CD4-positive, alpha-beta T cell (primary cell): ENCODE measurements at places on chromosomes 12 and 14. TPM values are rescaled to one million over a fixed set of nuclear protein-coding genes. Genes with fewer than 3 reads are reported as not detected.

Gene PKP2
- total RNA-seq = 0.31 TPM

Gene GPR137C
- total RNA-seq = 0.08 TPM

Gene SOAT2
- 0.49 TPM for total RNA-seq

Gene P2RX2
- total RNA-seq = not detected

GRCh38 chr12:24996102-24996797 is 47.3 kb upstream of the BCAT1 start:
- no peaks in the 10 kb centered on the region for H3K27me3 ChIP-seq
- no peak for DNase-seq
- H3K27ac ChIP-seq = no peak overlapping the region
- H3K36me3 ChIP-seq = no peaks in the 10 kb centered on the region
- no peaks in the 10 kb centered on the region for H3K4me1 ChIP-seq

Gene ITGA7
- total RNA-seq = 1.2 TPM

Gene GLT8D2
- not detected for total RNA-seq

- H3K36me3 ChIP-seq = peaks cover 46% of the 10 kb centered on the region
- no peak overlapping the region for H3K4me3 ChIP-seq
- H3K27ac ChIP-seq = no peak overlapping the region
- no peak for DNase-seq
- H3K4me1 ChIP-seq = peaks cover 17% of the 10 kb centered on the region
Observed at GRCh38 chr12:9751204-9752144, 9.2 kb downstream of the CD69 start.

GRCh38 chr12:22577667-22578066 is 33.3 kb upstream of the C2CD5 start:
- H3K27me3 ChIP-seq = no peaks in the 10 kb centered on the region
- no peak for DNase-seq
- no peaks in the 10 kb centered on the region for H3K4me1 ChIP-seq
- no peak overlapping the region for H3K4me3 ChIP-seq
- no peaks in the 10 kb centered on the region for H3K36me3 ChIP-seq

- no peaks in the 10 kb centered on the region for H3K36me3 ChIP-seq
- DNase-seq = no peak
- no peaks in the 10 kb centered on the region for H3K27me3 ChIP-seq
- H3K27ac ChIP-seq = no peak overlapping the region
- H3K4me1 ChIP-seq = peaks cover 8% of the 10 kb centered on the region
- no peak overlapping the region for H3K4me3 ChIP-seq
Observed at GRCh38 chr12:7751394-7751793, 4.2 kb upstream of the CLEC4C start.

DNA sequence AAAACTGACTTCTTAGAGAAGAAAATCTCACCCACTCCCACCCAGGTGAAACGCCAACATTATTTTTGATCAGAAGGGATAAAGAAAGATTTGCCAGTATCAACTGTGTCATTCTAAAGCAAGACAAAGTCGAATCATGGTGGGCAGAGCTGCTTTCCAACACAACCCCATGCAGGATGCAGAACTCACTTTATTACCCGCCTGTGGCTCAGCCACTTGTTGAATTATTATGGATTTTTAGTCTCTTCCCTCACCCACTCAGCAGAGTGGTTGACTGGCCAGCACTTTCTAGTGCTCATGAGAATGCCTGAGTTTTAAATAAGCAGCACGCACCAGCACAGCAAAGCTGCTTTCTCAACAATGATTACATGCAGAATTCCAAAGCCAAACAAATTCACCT is 32.1 kb downstream of the CRACR2A start:
- peaks cover 35% of the 10 kb centered on the region for H3K36me3 ChIP-seq
- no peak overlapping the region for H3K27ac ChIP-seq
- DNase-seq = no peak
- H3K4me1 ChIP-seq = no peaks in the 10 kb centered on the region

DNA sequence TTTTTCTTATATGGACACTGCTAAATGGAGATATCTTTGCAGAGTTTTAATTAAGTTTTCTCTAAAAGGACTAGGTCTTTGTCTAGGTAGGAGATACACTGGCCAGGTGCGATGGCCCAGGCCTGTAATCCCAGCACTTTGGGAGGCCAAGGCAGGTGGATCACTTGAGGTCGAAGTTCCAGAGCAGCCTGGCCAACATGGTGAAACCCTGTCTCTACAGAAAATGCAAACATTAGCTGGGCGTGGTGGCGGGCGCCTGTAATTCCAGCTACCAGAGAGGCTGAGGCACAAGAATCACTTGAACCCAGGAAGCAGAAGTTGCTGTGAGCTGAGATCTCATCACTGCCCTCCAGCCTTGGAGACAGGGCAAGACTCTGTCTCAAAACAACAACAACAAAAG is 17.1 kb upstream of the CERS5 start:
- H3K36me3 ChIP-seq = peaks cover 28% of the 10 kb centered on the region
- H3K27ac ChIP-seq = no peak overlapping the region
- H3K27me3 ChIP-seq = no peaks in the 10 kb centered on the region
- H3K4me3 ChIP-seq = no peak overlapping the region
- no peak for DNase-seq

Gene DEPDC4
- 0.50 TPM for total RNA-seq

Gene TCL1B
- not detected for total RNA-seq

DNA sequence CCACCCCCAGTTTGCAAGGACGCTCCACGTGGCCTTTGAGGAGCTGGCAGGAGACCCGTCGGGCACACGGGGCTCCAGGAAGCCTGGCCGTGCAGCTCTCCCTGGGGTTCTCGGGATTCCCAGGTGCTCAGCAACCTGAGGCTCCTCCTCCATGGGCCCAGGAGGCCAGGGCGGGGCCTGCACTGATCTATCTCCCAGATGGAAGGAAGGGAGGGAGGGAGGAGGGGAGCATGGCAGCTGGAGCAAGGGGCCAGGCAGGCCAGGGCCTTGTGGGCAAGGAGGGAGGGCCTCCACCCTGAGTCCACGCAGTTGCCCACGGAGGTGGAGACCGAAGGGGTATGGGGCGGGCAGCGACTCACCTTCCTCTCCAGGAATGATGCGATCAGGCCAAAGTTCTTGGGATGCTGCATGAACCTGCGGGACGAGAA is 127.3 kb downstream of the RFLNA start:
- H3K27ac ChIP-seq = no peak overlapping the region
- H3K27me3 ChIP-seq = no peaks in the 10 kb centered on the region
- no peaks in the 10 kb centered on the region for H3K4me1 ChIP-seq
- H3K4me3 ChIP-seq = no peak overlapping the region

DNA sequence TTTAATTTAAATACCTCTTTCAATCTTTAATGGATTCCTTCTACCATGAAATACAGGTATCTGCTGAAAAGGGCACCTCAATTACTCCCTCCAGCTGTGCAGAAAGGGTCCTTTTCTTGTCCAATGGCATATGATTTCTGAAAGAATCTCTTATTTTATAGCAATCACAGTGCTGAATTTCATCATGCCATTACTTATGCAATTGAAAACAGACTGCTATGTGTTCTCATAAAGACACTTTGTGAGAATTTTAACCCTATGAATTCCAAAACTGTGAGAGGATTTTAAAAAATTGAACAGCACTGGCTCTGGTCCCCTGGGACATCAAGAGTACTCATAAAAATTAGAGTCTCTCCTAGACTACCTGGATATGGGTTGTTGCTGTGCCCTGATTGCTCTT is 45.9 kb upstream of the CNOT2 start:
- H3K27ac ChIP-seq = no peak overlapping the region
- H3K27me3 ChIP-seq = no peaks in the 10 kb centered on the region
- H3K4me3 ChIP-seq = no peak overlapping the region
- H3K4me1 ChIP-seq = no peaks in the 10 kb centered on the region

Gene FBRSL1
- total RNA-seq = 75.8 TPM

DNA sequence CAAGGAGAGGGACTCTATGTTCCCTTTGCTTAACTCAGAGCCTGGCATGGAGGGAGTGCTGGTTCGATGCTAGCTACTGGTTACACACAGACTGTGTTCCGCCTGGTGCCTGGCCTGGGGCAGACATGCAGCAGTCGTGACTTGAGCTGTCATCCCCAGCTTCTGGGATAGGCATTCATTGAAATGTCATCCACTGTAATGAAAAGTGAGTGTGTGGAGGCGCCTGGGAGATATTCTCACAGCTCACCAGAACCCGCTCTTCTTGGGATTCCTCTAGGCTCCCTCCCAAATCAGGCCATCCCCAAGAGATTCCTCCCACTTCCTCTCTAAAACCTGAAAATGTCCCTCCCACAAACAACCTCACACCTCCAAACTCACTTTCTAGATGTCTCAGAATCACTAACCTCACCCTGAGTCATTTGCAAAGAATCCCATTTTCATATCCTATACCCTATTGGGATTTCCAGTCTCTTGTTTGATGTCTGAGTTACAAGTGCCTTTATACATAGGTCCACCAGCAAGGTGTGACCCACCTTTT is 82.8 kb downstream of the CRACR2A start:
- no peak for DNase-seq
- H3K36me3 ChIP-seq = peaks cover 85% of the 10 kb centered on the region
- H3K4me3 ChIP-seq = no peak overlapping the region

DNA sequence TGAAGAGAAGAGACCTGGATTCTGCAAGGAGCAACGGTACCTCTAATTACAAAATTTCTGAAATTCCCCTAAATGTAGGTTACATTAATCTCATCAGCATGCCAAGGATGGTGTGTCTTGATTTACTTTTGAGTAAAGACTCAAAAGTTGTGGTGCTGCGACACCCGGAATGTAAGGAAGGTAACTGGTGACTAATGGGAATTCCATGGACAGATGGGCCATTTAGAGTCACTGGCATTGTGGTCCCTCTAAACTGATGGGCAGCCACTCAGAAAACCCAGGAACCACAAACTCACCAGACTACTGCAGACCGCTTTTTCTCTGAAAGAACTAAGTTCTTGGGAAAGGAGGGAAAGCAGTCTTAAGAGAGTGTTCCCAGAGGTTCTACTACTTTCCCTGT is 32.8 kb downstream of the GRIN2B start:
- no peak overlapping the region for H3K4me3 ChIP-seq
- no peak for DNase-seq
- no peaks in the 10 kb centered on the region for H3K36me3 ChIP-seq
- no peaks in the 10 kb centered on the region for H3K4me1 ChIP-seq
- no peaks in the 10 kb centered on the region for H3K27me3 ChIP-seq
- H3K27ac ChIP-seq = no peak overlapping the region

Gene A2M
- not detected for total RNA-seq

- H3K36me3 ChIP-seq = peaks cover 17% of the 10 kb centered on the region
- H3K4me3 ChIP-seq = peak overlapping the region; percentile 77
- peaks cover 82% of the 10 kb centered on the region for H3K4me1 ChIP-seq
- no peaks in the 10 kb centered on the region for H3K27me3 ChIP-seq
Observed at GRCh38 chr12:53219292-53219955, 12.4 kb upstream of the ITGB7 start.

DNA sequence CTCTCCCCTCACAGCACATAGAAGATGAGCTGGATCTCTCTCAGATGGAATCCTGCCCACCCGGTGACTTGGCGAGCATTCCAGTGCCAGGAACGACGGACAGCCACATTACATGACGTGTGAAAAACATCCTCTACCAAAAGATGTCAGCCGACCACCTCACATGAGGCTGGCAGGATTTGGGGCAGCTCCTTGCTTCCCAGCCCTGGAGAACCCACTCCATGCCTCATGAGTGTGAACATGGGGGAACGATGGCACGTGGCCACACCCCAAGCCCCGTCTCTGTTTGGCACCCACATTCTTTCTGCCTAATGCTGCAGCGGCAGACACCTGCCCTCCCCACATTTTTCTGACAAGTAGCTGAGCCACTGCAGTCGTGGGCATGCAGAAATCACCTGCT is 202.5 kb downstream of the CALM1 start:
- no peaks in the 10 kb centered on the region for H3K4me1 ChIP-seq
- no peaks in the 10 kb centered on the region for H3K36me3 ChIP-seq
- H3K27me3 ChIP-seq = no peaks in the 10 kb centered on the region

GRCh38 chr12:120115692-120116440 is 687 bp downstream of the RAB35 start:
- H3K4me3 ChIP-seq = peak overlapping the region; percentile 86
- H3K36me3 ChIP-seq = peaks cover 6% of the 10 kb centered on the region
- no peak for DNase-seq
- H3K27ac ChIP-seq = no peak overlapping the region
- peaks cover 61% of the 10 kb centered on the region for H3K4me1 ChIP-seq

Gene PTPRR
- total RNA-seq = not detected

GRCh38 chr12:26359576-26359975 is 164.2 kb downstream of the SSPN start:
- H3K27me3 ChIP-seq = no peaks in the 10 kb centered on the region
- no peak overlapping the region for H3K4me3 ChIP-seq
- H3K36me3 ChIP-seq = no peaks in the 10 kb centered on the region
- peak; percentile 4 for DNase-seq
- no peaks in the 10 kb centered on the region for H3K4me1 ChIP-seq

Gene MYF5
- not detected for total RNA-seq
